NCI-H446 treated with DMSO at 0.1 percent for 48 hours (cell line): ENCODE measurements at places on chromosomes 12 and 14.

GRCh38 chr12:131766382-131767107 lies 55.7 kb downstream of the SFSWAP start:
- no peak for DNase-seq

GRCh38 chr12:50620109-50620977 lies 115.6 kb downstream of the DIP2B start:
- peak; percentile 52 for DNase-seq

GRCh38 chr12:2395354-2395977 lies 342.7 kb downstream of the CACNA1C start:
- no peak for DNase-seq

DNA sequence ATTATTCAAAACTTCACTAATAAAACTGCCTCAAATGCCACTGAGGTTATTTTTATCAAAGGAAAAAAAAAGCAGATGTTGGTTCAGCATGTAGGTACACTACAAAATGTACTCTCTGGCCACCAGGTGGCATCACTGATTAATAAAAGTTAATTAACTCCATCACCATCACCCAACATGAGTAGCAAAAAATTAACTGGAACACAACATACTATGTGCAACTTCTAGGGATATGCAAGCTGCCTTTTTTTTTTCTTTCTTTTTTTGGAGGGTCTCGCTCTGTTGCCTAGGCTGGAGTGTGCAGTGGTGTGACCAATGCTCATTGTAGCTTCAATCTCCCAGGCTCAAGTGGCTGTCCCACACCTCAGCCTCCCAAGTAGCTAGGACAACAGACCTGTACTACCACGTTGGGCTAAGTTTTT lies 43.8 kb upstream of the NR2C1 start:
- DNase-seq = peak; percentile 50

GRCh38 chr12:14886271-14886670 lies 617 bp upstream of the MGP start:
- DNase-seq = peak; percentile 53

- no peak for DNase-seq
Observed at GRCh38 chr12:38662829-38663228, 242.6 kb downstream of the CPNE8 start.

- DNase-seq = no peak
Observed at GRCh38 chr12:5945071-5946008, at the start of gene ANO2. TSS of gene ANO2 (minus strand) at chr12:5945259. CDS start at chr12:5945217, 42 bp downstream.

GRCh38 chr14:36181417-36181816 lies 4.9 kb upstream of the PTCSC3 start:
- no peak for DNase-seq

DNA sequence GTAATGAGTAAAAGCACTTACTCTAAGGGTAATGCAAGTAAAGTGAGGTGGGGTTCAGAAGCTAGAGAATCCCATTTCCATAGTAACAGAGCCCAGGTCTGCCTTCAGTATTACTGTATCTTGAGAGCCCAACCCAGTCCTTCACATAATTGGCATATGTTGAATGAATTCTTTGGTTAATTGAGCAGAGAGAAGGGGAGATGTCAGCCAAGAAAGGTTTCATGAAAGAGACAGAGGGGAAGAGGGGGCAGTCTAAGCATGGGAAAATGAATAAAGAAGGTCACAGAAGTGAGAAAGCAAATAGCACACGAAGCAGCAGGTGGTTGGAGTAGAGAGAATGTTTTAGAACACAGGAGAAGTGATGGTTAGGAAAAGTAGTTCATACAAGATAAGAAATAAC lies 371.1 kb downstream of the SEC23A start:
- peak; percentile 55 for DNase-seq

GRCh38 chr14:22391908-22392565 lies 197.0 kb downstream of the DAD1 start:
- peak; percentile 67 for DNase-seq

DNA sequence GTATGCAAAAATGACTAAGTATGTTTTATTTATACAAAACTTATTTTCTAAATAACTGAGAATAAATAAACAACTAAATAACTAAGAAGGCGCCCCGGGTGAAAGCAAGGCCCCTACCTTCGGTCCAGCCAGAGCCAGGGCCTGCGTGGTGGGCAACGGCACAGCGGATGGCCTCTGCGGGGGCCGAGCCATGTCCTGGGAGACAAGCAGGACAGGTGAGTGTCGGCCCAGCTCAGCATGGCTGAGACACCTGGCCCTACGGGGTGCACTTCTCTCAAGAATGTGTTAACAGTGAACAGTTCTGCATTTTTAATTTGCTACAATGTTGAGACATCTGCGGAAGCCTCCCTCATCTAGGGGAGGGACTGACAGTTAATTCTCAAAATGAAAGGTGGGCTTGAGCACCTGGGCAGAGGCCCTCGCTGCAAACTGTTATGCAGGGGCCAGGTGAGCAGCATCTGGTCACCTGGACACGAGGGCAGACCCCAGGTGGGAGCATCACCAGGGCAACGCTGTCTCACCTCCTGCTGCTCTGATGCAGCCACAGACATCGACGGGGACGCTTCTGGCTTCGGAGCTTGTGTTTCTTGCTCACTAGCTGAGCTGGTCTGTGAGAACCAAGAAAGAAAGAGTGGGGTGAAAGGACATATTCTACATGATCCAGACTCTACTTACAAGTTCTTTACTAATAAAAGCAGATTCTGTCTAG lies 31.8 kb downstream of the AMN start:
- DNase-seq = no peak

- peak; percentile 95 for DNase-seq
Observed at GRCh38 chr14:90399541-90400444, 3.0 kb downstream of the CALM1 start.

GRCh38 chr14:51789596-51789995 lies 70.8 kb upstream of the GNG2 start:
- no peak for DNase-seq

DNA sequence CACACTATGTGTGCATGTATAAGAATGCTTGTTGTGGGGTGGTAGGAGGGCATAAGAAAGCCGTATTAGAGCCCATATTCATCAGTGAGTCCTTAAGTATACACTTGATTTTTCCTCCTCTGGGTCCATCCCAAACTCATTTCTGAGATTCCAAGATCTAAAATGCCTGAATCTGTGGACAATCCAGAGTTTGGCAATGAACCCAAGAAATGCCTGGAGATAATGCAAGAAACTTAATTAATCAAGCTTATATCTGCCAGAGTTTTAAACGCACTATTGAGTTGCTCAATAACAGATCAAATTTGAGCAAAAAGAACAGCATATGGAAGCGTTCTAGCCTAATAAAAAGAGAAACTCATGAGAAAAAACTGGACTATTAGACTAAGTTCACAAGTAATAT lies 143.4 kb upstream of the NAV3 start:
- peak; percentile 58 for DNase-seq

DNA sequence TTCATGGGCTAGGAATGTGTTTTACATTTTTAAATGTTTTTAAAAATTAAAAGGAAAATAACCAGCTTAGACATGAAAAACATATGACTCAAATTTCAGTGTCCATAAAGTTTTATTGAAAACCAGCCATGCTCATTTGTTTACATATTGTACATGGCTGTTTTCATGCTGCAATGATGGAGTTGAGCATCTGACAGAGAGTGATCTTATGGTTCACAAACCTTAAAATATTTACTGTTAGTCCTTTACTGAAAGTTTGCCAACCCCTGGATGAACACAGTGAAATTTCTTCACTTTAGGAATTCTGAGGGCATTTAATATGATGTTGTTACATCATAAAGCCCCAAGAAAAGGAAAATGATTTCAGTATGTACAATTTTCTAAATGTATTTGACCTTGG lies 16.1 kb downstream of the RASSF9 start:
- DNase-seq = no peak

DNA sequence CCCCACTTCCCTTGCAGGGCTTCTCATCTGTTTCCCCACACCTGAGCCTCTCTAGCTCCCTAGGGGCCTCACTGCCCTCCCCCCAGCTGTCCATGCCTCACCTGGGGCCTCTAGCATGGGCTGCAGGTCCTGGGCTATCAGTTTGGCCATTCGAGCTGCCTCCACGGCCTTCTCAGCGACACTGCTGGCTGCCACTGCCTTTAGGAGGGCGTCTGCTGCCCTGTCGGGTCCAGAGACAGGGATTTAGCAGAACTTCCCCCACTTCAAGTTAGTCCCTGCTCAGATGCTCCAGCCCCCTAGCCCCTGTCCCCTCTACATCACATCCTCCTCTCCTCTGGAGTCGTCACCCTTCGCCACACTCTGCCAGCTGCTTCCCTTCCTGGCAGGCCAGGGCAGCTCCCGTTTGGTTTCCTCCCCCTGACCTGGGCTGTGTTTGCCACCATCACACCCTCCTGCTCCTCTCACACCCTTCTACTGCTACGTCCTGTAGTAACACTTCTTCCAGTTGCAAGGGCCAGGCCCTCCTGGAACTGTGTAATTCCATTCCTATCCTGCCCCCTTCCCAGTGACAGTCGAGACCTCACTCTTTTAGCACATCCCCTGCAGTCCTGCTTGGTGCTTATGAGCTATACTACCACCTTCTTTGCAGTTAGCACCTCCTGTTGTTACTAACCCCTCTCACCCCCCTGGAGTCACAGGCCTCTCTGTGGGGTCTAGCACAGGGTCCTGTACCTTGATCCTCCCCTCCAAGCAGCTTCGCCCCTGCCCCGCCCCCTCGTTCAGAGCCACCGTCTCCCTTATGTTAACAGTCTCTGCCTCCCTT lies 4.3 kb upstream of the AP1G2 start:
- DNase-seq = no peak

DNA sequence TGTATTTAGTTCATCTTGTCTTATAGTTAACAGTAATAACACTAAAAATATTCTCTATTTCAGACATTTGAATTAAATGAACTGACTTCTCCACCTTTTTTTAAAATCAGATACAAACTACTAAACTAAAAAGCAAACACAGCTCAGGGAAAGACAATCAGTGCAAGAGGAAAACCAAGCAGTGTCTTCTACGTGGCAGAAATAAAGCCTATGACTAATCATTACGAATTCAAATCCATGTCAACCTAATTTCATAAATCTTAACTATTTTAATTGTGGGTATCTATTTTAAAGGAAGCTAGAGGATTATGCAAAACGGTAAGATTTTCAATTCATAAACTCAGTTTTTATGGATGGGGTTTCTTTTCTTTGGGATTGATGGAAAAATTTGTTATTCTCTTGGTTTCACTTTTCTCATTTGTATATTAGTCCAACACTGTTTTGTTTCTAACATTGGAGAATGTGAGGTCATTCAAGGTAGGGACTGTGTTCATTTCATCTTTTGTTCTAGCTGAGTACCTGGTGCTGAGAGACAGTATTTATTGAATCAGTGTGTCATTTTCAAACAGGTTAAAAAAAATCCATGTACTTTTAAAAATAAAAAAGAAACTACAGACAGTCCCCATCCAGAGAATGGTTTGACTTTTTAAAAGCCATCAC lies 12.8 kb upstream of the PALS1 start:
- no peak for DNase-seq

DNA sequence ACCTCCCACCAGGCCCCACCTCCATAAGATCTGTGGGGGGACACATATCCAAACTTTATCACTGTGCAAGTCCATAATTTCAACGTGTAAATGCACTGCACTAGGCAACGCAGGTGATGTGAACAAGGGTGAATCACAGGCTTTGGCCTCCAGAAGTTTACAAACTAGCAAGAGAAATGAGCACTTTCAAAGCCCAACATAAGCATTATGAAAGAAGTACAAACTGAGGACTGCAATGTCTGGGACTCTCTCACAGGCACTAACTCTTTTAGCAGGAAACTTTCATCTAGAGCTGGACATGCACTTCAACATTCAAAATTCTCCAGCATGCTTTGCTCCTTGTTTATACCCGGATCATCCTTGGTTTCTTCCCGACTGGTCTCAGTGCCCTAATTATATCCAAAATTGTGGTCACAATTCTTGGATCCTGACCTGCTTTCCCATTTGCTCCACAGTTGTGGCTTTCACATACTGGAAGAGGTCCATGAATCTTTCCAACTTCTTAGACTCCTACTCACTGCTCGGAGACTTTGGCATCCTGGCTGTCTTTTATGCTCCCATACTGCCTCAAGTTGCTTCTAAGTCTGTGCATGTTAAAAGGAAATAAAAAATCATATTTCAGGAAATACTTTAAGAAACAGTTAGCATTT lies 44.9 kb upstream of the STRAP start:
- DNase-seq = no peak

- no peak for DNase-seq
Observed at GRCh38 chr12:2639020-2639298, 155.8 kb upstream of the FKBP4 start.

DNA sequence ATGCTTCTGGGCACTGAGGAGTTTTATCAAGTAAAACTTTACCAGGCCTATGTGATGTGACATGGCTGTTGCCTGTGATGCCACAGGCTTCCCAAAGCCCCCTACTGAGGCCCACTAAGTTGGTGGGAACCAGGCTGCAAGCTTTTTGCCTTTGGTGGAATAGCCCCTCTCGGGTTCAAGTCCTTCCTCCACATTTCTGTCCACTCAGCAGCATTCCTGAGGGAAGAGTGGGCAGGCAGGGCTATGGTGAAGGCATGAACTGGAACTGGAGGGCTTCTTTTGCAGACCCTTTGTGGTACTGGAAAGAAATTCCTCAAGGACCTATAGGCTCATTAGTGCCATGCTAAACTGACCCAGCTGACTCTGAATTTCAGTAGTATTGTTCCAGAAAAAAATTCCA lies 48.5 kb downstream of the WDR20 start:
- no peak for DNase-seq

DNA sequence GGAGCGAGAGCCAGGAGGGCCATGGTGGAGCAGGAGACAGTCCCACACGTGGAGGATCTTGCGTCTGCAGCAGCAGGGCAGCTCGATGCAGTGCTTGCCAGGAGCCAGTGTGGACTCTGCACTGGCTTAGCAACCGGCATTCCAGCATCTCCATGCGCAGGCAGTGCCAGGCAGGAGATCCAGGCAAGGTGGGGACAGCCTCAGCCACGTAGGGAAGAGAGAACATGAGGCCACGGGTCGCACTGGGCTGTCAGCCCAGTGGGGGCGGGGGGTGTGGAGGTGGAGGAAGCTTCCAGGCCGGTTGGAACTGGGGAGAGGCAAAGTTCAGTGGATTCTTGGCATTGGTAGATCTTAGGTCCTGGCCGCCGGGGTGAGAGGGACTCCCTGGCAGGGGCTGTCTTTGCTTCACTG lies 121.0 kb upstream of the EVL start:
- no peak for DNase-seq

- no peak for DNase-seq
Observed at GRCh38 chr12:105358789-105359188, 28.3 kb downstream of the C12orf75 start.

DNA sequence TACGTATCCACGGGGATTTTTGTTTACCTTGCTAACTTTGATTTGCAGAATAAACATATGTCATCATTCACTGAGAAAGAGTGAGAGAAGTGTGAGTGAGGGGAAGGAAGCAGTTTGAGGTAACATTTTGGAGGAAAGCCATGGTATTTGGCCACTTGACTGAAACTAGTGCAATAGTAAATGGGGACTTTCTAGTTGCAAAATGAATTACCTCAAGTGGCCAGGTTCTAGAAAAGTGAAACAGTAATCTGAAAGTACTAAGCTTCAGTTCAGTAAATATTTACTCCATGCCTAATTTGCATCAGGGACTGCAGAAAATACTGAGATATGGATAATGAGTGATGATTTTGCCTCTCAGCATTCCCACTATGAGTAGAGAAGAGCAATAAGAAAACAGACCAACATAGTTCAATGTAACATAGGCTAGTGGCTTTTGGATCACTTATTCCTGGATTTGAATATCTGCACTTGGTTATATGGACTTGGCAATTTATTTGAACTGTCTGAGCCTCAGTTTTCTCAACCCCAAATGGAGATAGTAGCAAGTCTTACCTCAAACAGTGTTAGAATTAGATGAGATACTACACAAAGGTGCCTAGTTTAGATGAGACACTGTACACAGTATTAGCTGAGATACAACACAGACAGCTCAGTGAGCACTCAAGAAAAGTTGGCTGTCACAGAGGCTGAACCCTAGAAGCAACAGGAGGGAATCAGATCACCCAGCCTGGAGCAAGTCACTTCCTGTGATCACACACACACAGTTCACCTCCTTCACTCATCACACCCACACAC lies 439.1 kb downstream of the NPAS3 start:
- DNase-seq = no peak
